Coronary artery (tissue), 2 donors: ENCODE measurements at places on chromosomes 5 and 9.

DNA sequence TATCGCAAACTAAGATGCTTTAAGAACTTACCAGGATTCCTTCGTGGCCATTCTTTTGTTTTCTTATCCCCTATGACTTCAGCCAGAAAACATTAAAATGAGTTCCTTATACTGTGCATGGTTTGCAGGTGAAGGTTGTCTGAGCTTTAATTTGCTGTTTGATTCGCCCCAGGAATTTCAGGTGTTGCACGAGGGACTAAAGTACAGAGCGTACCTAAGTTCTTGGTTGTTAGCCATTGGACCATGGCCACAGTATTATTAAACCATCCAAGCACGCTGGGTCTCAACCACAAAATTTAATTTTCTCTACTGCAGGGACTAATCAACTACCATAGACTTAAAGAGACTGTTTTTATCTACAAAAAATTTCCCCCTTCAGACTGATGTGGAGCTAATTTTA, 208.4 kb upstream of the MPDZ start:
- no peak for DNase-seq

- DNase-seq = no peak
Observed at GRCh38 chr9:137621131-137621757, 2.4 kb downstream of the EHMT1 start.

- DNase-seq = no peak
Observed at GRCh38 chr9:12697719-12698118, 4.5 kb downstream of the TYRP1 start.

DNA sequence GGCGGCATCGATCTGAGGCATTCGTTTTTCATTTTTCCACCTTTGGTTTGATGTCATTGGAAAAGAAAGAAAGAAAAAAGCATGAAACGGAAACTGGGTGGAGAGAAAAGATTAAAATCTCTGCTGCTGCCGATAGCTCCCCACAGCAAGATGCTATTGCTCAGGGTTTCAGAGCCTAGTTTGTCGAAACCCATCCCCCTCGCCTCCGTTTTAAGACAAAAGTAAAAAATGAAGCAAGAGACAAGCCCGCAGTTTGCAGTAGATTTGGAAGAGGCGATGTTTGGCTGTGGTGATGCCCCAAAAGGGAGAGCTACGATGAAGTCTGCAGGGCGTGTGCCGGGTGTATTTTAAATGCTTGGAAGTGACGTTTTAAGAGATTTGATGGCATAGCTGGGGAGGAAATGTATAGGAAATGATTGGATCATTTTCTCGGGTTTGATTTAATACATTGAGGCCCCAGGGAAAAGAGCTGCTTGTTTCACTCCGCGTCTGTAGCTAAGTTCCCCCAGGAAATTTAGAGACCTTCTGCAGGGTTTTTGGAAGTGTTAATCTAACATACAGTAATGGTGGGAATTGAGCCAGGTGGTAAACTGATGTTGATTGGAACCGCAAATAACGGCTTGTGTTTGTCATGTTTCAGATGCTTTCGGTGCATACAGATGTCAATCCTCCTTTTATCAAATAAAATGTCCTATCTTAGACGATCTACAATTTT, 909 bp downstream of the NDFIP1 start:
- no peak for DNase-seq

- DNase-seq = no peak
Observed at GRCh38 chr9:130143958-130144366, 28.2 kb upstream of the NCS1 start.

GRCh38 chr5:147509710-147510651, at the start of gene DPYSL3:
Gene DPYSL3, minus strand, starts transcription at chr5:147510068. Its CDS starts 210 bp downstream, at chr5:147509858.
- peak; percentile 87 for DNase-seq
